ENCODE measurements at places on chromosomes 11 and 22.

DNA sequence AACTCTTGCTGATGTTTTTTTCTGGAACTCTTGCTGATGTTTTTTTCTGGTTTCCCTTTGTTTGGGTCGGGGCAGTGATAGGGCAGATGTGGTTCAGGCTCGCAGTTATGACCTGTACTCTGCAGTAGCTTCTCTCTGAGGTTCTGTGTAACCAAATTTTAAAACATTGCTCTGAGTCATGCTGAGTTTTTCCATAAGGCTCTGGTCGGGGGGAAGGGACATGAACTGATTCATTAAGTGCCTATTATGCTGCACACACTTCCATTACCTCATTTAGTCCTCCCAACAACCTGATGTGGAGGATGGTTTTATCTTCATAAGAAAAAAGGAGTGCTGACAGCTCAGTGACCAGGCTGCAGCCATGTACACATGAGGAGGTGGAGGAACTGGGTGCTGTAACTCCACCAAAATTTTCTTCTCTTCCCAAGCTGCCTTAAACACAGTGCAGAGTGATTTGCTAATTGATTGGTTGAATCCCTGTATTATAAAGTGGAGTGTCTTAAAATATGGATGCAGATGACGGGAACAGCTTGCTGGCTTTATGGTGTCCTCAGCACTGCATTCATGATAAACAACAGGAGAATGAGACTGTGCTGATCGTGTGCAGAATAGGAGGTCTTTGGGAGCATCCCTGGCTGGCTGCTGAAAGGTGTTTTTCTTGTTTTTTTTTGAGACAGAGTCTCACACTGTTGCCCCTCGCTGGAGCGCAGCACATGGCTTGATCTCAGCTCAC lies 19.1 kb downstream of the TNRC6B start:
- DNase-seq, result no peak

DNA sequence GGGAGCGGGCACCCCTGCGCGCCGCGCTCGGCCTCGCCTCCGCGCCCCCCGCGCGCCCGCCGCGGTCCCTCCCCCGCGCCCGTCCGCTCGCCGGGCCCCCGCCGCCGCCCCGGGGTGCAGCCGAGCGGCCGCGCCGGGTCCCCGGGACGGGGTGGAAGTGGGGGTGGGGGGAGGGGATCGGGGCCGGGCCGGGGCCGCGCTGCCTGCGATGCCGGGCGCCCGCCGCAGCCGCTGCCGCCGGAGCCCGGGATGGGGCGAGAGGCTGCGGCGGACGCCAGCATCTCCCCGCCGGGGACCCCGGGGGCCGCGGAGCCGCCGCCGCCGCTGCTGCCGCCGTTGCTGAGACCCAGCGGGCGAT lies 365 bp downstream of the MGAT3 start:
- DNase-seq, result no peak

DNA sequence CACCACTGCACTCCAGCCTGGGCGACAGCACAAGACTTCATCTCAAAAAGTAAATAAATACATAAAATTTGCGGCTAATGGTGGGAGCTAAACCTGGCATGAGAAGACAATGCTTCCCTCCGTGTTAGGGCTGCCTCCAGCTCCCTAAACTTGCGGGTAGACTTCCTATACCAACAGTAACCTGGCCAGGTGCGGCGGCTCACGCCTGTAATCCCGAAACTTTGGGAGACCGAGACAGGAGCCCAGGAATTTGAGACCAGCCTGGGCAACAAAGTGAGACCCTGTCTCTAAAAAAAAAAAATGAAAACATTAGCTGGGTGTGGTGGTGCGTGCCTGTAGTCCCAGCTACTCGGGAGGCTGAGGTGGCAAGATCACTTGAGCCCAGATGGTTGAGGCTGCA lies 25.3 kb downstream of the SLC25A18 start:
- DNase-seq, result no peak

DNA sequence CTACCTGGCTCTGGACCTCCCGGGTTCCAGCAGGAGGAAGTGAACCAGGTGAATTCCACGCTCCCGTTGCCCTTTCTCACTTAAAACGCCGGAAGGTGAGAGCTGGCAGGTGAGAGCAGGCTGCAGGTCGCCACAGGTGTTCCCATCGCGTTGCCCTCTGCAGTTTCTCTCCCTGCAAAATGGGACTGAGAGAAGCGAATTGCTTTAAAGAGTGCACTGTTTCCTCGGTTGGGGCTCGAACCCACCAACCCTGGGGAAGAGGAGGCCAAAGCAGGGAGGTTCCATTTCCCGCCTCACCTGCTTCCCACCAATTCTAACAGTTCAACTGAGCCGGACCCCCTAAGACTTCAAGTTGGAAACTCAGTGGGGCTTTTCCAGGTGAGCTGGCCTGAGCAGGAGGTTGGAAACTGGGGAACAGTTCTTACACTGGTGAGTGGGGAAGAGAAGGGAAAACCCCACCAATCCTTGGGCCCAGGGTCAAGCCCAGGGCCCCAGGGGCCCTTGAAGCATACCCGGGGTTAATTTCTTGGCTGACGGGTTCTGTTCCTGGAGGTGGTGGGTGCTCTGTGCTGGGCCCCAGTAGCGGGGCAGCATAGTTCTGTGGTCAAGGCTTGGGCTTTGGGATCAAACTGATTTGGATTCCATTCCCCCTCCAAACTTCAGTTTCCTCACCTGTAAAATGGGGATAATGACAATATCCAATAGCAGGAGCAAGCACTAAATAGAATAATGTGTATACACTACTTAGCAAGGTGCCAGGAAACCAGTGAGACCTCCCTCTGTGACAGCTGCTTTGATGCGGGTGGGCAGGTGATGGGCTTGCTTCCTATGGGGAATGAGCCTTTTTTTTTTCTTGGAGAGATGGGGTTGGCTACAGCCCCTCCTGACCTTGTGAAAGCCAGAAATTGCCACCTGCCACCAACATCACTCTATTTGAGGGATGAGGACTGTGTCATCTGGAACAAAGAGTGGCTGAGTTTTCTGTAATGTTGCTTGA lies 788 bp downstream of the CD82 start:
- DNase-seq, result no peak

GRCh38 chr11:122634501-122634900 lies 21.0 kb upstream of the UBASH3B start:
- DNase-seq, result peak; percentile 73

DNA sequence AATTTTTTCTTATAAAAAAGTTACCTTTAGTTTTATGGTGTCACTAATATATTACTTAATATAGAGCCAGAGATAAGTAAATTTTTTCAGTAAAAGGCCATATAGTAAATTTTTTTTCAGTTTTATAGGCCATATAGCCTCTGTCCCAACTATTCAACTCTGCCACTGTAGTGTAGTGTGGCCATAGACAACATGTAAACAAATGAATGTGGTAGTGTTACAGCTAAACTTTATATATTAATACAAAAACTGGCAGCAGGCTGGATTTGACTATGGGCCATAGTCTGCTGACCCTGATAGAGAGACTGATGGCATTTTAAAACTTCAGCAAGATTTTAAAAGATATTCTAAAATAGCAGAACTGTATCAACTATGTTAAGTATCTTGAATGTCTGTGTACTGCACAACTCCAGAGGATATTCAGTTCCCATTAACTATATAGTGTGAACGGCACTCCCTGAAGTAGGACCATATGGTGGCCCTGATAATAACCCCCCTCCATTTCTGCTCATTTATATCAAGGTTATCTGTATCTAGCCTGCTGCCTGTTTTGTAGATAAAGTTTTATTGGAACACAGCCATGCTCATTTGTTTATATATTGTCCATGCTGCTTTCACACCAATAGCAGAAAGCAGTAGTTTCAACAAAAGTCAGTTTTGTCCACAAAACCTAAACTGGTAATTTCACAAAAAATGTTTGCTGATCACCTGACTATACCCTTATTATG lies 71.6 kb downstream of the PRMT3 start:
- no peak for DNase-seq

DNA sequence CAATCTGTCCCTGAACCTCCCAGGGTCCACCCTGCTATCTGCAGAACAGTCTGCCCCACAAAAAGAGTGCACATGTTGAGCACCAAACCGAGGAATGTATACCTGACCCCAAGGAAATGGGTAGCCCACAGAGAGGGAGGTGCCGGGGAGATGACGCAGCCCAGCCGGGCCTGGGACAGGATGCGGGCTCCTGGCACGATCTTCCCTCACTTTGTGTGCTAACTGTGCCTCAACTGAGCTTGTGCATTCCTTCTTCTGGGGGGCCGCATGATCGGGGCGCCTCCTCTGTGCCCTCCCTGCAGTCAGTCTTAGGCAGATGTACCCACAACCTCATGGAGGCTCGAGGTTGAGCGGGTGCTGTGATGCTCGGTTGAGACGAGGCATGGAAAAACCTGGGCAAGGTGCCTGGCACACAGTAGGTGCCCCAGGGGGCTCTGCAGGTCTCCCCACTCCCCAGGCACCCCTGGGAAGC lies 2.4 kb downstream of the GAS2L1 start:
- peak; percentile 53 for DNase-seq

- no peak for DNase-seq
Observed at GRCh38 chr11:102421261-102421660, 31.3 kb downstream of the TMEM123 start.

DNA sequence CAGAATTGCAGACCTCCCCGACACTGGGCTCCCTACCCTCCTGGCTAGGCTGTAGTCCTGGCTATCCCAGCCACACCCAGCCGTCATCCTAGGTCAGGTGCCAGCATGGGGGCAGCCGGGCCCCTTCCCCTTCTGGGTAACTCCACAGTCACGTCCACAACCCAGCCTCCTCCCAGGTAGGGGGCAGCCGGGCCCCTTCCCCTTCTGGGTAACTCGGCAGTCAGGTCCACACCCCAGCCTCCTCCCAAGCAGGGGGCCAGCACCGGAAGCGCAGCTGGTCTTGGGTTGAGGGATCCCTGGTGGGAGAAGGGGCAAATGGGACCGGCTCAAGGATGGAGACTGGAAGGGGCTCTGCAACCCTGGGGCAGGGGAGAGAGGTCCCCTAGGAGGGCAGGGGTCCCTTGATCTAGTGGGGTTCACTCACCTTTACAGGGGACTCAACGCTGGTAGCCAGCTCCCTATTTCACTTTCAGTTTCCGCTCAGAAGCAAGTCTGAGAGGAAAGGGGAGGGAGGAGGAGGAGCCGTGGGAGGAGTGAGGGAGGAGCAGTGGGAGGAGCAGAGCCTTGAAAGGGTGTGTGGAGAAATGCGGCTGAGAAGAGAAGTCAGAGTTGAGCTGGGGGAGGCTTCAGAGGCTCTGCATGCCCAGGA lies at the start of gene TRIM21:
Gene TRIM21 (minus strand): TSS at position 494 of the 649 bp plus-strand sequence. CDS start 3,293 bp downstream, outside the sequence.
- DNase-seq, result peak; percentile 92

DNA sequence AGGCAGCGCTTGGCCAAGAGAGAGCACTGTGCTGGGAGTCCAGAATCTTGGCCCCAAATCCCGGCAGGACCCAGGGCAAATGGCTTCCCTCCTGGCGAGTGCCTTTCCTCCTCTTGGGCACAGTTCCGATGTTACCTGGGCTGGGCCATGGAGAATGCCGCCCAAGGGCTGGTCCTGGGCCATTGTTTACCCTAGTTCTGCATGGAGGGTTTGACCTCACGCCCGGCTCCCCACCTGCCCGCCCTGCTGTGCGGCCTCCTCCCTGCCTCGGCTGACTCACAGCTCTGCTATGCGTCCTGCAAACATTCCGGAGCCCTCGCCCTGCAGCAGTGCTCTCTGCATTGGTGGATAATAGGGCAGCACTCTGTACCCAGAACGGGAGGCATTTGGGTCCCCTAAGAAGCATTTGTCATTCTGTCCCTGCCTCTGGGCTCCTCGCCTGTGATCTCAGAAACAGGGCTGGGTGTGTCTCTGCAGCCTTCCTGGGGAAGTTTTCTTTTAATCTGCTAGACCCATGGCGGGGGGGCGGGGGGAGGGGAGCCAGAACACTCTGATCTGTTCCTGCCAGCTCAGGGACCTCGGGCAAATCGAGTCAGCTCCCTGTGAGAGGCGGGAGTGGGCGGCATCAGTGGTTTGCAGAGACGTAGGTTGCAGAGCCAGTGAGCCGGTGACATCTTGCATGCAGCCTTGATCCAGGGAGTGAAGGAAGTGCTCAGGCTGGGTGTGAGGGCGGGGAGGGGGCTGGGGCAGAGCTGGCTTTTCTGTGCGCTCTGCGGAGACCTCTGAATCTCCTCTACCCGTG lies 32.9 kb upstream of the SMIM38 start:
- DNase-seq, result peak; percentile 98

- DNase-seq, result peak; percentile 95
Observed at GRCh38 chr11:62786318-62787004, 741 bp upstream of the TMEM179B start.

- DNase-seq, result no peak
Observed at GRCh38 chr22:19886605-19887255, 32.1 kb upstream of the GNB1L start.

DNA sequence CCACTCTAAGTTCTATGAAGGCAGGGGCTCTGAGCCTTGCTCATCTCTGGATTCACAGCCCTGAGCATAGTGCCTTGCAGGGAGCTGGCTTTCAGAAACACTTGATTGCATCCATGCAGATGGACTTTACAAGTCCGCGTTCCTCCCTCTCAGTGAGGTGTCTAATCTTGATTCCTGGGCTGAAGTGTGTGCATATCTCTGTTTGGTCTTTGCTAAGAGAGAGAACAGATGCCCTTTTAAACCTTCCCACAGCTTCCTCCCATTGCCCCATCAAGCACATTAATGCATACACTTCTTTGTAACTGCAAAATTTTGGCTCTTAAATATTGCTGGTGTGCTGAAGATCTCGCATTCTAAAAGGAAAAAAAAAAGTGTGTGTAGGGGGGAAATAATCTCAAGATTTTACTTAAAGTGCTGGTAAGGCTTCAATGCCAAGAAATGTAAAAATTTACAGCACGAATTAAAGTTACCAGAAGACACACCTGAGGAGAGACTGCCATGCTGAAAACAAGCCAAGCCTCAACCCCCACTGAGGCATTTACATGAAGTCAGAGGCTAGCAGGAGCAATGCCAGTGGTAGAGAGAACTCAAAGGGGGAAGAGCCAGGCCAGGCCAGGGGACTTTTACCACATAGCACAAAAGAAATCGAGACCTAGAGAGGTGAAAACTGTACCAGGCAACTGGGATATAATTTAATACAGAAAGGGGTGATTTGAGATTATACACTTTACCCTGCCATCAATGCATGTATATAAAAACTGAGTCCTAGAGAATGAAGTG lies 492.1 kb downstream of the SOX6 start:
- no peak for DNase-seq

GRCh38 chr11:131855320-131855719 lies 484.9 kb downstream of the NTM start:
- DNase-seq, result no peak

DNA sequence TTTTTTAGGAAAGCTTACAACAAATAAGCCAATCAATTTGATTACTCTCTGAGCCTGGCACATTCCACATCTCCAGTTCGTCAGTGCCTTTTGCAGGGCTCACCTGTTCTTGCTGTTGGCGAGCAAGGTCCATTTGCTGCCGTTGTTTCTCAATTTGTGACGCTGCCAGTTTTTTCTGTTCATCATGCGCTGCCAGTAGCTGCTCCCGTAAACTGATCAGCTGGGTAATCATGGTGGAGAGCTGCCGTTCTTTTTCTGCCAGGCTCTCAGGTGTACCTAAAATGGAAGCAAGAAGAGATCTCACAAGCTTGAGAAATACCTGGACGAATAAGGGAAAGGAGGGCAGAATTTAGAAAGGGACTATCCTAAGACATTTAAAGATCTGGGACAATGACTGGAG lies 169.7 kb downstream of the SOX6 start:
- DNase-seq, result no peak
